ENCODE measurements at places on chromosomes 7 and 10.

GRCh38 chr7:33669251-33669670 is 236.1 kb upstream of the BMPER start:
- no peak for DNase-seq
- no peaks in the 10 kb centered on the region for H3K36me3 ChIP-seq
- no peaks in the 10 kb centered on the region for H3K27me3 ChIP-seq
- no peaks in the 10 kb centered on the region for H3K4me1 ChIP-seq
- no peak overlapping the region for H3K4me3 ChIP-seq
- no peak overlapping the region for H3K27ac ChIP-seq

DNA sequence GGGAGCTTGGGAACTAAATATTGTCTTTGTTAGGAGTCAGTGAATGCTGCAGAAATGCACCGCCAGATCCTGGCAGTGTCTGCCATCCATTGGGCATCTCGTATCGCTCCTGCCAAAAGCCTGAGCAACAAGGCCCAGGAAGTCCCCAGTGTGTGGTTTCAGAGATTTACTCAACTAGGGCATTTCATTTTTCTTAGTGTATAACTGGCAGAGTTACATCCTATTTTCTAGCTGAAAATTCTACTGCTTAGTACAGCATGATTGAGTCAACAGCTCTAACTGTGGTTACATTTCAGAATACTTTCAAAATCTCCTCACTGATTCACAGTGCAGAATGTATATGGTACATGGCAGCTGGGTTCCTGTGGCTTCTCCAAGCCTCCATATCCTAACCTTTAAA is 95.8 kb upstream of the CREB5 start:
- H3K27me3 ChIP-seq, result peaks cover 59% of the 10 kb centered on the region
- H3K36me3 ChIP-seq, result no peaks in the 10 kb centered on the region
- H3K4me1 ChIP-seq, result no peaks in the 10 kb centered on the region

DNA sequence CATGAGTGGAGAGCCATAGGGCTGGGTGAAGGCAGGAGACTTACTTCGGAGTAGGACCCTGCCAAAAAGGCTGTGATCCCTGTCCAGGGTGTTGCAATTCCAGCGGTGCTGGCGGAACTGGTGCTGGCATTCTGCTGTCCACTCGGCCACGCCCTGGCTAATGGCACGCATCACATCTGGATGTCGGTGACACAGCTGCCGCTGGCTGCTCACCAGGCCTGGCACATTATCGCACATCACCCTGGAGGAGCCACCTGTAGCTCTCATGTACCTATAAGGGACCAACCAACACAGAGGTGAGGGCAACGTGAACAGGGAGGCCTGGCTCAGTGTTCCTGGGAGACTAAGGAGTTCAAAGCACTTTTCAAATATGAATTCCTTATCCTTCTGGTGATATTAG is 2.3 kb downstream of the WNT2 start:
- H3K4me3 ChIP-seq, result no peak overlapping the region
- no peak for DNase-seq
- H3K27ac ChIP-seq, result peak overlapping the region; percentile 44
- peaks cover 24% of the 10 kb centered on the region for H3K27me3 ChIP-seq

DNA sequence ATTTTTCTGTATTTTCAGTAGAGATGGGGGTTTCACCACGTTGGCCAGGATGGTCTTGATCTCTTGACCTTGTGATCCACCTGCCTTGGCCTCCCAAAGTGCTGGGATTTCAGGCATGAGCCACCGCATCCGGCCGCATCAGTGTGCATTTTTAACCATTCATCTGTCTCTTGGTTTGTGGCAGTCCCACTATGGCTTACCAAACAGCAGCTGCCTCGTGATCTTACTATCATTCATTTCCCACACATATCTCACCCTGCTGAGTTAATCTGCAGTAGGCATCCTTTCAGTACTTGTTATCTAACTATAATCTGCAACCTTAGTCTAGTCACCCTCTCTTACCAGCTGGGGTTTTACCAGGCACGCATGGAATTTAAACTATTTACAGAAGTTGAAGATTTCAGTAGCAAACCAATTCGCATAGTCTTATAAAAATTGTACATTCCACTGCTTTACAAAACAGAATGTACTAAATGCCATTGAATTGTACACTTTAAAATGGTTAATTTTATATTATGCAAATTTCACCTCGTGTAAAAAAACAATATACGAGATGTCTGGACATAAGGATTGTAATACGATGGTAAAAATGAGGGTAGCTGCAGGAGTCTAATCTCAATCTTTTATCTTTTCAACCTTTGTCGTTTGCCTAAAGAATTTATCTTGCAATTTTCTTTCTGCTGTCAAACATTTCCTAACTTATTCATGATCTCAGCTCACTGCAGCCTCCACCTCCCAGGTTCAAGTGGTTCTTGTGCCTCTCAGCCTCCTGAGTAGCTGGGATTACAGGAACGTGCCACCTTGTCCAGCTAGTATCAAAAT is 4.6 kb upstream of the TBC1D12 start:
- DNase-seq, result no peak
- no peaks in the 10 kb centered on the region for H3K36me3 ChIP-seq
- no peaks in the 10 kb centered on the region for H3K4me1 ChIP-seq
- peaks cover 56% of the 10 kb centered on the region for H3K27me3 ChIP-seq

All from left lung (tissue), 14 donors.